ENCODE measurements at places on chromosomes 7 and 10.
A peak's percentile ranks its signal among the peaks of the same experiment; 100 is the strongest.

GRCh38 chr10:118958984-118959925, 70.3 kb upstream of the NANOS1 start:
- DNase-seq: no peak

- no peak for DNase-seq
These were observed 10.9 kb upstream of the CDK6 start for GRCh38 chr7:92847305-92847704.

DNA sequence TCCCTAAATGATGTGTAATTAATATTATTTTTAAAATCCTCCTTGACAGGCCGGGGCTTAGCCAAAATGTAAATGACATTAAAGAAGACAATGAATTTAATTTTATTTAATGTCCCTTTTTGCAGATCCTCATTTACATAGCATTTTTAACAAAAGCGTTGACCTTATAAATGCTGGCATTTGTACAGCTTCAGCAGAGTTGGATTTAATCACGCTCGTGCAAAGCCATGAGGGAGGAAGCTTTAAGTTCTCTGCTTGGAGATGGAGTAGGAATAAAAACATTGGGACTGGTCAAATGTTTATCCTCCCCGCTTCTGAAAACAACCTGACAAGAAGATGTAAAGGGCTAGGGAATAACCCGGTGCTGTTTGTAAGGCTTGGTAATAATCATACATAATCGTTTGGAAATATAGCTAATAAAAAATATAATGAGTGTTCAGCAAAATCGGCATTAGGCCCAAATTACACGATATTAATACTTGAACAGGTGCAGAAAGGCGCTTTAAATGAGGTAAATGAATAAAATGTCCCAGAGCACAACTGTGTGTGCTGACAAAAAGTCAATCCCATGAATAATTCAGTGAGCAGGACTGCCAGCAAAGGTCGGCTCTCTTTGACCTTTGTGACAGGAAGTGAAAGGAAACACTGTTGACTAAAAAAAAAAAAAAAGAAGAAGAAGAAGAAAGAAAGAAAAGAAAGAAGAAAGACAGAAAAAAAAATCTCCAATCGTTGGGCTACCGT, 11.5 kb downstream of the EBF3 start:
- no peak for DNase-seq

GRCh38 chr7:970744-971143, 4.6 kb downstream of the COX19 start:
- no peak for DNase-seq

DNA sequence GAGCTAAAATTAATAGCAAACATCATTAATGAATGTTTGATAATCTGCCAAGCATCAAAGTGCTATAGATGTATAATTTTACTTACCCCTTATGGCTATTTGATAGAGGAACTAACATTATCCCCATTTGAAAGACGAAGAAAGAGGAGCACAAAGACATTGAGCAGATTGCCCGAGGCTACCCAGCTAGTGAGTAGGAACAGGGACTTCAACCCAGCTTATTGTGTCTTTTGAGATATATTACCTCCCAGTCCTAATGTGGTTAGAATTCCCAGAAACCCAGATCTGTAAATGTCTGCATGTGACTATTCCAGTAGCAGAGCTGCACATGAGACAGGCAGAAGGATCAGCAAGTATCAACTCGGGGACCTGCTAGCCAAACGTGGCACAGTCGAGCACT, 160.1 kb upstream of the AOAH start:
- DNase-seq: no peak

- DNase-seq: peak; percentile 12
These were observed 34.1 kb downstream of the KCNMA1 start for GRCh38 chr10:77603534-77603927.

DNA sequence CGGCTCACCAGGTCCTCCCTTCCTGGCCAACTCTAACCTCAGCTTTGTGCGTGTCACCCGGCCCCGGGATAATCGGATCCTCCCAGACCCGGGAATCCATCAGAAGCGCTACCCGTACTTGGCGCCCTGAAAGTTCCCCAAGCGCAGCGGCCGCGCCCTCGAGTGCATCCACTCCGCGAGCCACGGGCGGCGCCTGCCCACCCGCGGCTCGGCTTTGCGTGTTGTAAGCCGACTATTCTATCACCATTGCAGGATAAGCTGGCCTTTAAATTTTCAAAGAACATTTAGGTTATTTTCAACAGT, 35.7 kb upstream of the EBLN1 start:
- DNase-seq: peak; percentile 10

GRCh38 chr10:91296471-91296870, 76.0 kb downstream of the PCGF5 start:
- DNase-seq: no peak

DNA sequence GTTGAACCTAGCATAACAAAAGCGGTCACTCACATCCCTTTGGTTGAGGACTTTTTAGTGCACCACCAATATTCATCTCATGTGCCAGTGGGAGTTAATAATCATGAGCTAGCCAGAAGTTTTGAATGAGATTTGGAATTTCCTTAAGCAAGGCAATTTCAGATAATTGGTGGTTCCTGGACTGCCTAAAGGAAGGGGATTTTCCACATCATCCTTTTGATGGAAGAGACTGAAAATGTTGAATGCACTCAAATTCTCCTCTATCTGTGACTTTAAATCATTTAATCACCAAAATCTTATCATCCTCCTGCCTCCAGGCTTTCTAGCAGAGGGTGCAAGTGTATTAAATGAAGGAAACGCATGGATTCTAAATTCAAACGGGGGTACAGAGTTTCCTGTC, 260.7 kb downstream of the CCDC3 start:
- no peak for DNase-seq

GRCh38 chr10:60409202-60409601, 19.5 kb upstream of the ANK3 start:
- DNase-seq: no peak

GRCh38 chr7:151301471-151302462, 39.8 kb upstream of the NUB1 start:
- DNase-seq: no peak

DNA sequence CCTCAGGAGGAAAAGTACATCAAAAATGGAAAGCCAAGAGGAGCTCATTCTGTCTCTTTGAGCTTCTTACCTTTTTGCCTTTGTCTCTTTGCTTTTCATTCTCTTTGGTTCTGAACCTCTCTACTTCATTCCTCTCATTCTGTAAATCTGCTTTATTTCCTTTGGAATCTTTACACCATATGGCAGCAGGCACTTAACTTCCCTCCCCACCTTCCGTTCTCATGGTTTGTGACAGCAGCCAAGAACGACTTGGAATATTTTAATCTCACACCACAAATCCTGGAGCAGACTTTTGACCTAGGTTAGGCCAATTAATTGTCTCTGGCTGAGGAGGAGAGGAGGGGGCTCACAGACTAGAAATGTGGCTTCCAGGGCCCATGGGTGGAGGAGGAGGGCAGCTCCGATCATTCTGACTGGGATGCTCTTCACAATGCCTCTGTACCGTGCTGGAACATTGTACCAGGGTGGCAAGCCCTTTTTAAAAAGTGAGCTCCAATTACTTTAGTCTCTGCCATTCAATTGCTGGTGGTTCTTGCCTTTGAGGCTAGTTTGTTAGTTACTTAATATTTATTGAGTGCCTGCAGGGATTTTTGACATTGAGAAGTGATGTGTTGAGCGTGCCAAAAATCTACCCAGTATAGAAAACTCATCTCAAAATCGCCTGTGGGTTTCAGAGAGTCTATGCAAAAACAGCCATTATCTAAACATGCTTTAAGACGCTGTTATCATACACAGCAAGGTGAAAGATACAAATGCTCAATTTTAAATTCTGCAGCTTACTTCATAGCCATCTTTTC, 386.6 kb downstream of the DPP6 start:
- DNase-seq: no peak

GRCh38 chr7:1053816-1054370, 9.5 kb downstream of the GPR146 start:
- no peak for DNase-seq

- no peak for DNase-seq
These were observed 9.8 kb downstream of the LARP4B start for GRCh38 chr10:921471-922414.

DNA sequence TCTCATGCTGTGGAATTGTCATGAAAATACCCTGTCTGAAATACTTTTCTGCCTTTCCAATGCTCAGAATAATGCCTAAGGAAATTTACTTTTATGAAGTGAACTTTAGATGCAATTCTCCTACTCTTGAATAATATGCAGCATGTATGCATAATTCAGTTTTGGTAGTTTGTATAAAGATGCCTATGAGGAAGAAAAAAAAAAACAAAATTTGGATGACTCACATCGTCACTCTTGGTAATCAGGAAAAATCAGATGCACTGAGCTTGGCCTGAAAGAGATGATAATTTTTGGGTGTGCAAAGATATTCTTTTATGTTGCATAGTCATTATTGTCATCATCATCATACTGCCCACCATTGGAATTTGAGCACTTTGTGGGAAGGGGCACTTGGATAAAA, 382.1 kb downstream of the ANKRD7 start:
- DNase-seq: no peak

DNA sequence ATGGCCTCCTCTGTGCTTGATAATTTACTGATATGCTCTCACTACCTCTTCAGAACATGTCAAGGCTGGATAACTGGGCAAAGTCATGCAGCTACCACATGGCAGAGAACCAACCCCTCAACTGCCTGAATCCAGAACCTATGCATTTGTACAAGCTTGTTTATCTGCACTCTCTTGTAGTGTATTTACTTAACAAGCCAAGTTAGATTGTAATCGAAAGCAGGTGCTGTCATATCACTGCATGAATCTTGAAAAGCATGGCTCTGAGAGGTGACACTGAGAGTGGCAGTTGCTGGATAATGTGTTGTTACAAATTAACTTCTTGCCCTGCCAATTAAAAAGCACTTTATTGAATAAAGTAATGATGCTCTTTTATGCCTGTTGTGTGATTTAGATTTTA, 588.6 kb downstream of the NRG3 start:
- peak; percentile 47 for DNase-seq

DNA sequence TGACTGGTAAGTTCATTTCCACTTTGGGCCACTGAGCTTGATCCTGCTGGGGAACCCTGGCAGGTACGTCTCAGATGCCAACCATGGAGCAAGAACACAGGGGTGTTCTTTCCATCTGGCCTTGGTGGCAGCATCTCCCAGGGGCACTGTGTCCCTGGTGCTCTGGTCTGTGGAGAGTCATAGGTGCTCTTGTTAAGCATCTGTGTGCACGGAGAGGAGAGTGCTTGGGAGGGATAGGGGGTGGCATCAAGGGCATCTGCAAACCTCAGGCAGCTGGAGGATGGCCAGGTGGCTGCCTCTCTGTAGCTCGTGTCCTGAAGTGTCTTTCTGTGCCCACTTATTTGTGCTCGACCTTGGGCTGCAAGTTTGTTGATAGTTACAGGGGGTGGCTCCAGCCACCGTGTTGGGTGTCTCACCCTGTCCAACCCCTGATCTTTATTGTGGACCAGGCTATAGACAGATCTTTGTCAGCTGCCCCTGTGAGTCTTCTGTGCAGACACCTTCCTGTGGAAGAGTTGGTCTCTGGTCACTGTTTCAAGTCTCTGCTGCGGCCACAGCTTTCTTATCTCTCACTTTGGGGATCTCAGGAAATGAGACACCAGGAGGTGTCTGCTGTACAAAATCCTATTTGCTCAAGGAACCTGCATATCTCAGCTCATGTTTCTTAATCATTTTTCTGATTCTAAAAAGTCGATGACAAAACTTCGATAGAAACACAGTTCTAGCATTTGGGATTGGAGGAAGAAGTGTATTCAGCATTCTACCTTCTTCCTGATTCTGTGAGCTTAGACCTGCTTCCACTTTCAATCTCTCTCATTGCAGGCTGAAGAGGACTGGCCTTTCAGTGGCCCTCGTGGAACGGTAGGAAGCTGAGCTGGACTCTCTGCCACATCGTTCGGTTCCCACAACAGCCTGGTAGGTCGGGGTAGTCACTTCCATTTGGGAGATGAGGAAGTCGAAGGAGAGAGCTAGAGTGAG, 17.2 kb upstream of the GIMAP8 start:
- no peak for DNase-seq

DNA sequence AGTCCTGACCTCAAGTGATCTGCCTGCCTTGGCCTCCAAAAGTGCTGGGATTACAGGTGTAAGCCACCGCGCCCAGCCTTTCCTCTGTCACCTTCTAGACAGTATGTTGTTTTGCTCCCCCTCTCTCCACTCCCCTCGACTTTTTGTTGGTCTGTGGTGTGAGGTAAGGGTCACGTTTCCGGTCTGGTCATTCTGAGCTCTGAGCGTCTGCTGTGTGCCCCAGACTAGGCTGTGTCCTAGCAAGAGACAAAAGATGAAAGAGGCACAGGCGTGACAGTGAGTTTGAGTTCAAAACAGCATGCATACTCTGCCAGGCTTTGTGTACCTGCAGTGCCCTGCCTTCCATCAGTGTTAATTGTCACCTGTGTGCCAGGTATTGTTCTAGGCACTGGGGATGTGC, 87.4 kb upstream of the PPIF start:
- peak; percentile 20 for DNase-seq

DNA sequence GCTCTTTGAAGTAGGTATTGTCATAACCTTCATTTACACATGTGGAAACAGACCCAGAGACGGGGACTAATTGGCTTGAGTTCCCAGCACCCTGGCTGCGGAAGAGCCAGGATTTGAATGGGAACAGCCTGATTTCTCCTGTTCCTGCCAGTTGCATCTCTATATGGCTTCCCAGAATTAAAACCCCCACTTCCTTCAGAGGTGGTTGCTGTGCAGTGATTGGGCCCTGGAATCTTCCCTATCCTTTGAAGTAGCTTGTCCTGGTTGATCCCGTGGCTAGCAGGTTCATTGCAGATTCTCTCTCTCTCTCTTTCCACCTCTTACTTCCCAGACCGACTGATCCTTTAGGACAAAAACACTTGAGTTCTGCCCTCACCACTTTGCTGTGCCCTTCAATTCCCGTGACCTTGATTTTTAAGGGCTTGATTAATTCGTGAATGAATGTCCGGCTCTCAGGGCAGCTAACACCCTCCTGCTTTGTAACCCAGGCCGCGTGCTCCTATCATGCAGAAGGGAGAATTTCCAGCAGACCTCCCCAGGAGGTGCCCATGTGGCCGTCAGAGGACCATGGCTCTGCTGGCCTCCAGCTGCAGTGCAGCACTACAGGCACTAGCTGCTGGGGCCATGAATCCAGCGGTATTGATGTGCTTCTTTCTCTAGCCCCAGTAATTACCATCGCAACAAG, 120.6 kb upstream of the AGK start:
- DNase-seq: peak; percentile 45

GRCh38 chr7:121180436-121181063, 148.2 kb upstream of the WNT16 start:
- no peak for DNase-seq

DNA sequence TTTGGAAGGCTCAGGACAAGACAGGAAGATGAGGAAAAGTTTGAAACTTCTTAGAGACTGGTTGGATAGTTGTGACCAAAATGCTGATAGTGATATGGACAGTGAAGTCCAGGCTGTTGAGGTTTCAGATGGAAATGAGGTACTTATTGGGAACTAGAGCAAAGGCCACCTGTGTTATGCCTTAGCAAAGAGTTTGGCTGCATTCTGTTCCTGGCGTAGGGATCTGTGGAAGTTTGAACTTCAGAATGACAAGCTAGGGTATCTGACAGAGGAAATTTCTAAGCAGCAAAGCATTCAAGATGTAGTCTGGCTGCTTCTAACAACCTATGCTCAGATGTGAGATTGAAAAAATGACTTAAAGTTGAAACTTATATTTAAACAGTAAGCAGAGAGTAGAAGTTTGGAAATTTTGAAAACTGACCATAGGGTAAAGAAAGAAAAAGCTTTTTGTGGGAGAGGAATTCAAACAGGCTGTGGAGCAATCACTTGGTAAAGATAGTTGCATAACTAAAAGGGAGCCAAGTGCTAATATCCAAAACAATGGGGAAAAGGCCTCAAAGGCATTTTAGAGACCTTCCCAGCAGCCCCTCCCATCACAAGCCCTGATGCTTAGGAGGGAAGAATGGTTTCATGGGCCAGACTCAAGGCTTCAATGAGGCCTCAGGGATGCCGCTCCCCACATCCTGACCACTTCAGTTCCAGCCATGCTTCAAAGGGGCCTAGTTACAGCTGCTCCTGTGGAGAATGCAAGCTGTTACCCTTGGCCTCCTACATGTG, 415.1 kb downstream of the INHBA start:
- no peak for DNase-seq

Data from NCI-H774 (cell line).